ENCODE measurements at places on chromosomes 6 and 20.

GRCh38 chr20:41616228-41616627, 1.9 kb downstream of the CHD6 start:
- DNase-seq: no peak

GRCh38 chr20:58103517-58103904, 124.9 kb downstream of the ANKRD60 start:
- DNase-seq: no peak

- no peak for DNase-seq
These were observed 541.3 kb upstream of the MARCKS start for GRCh38 chr6:113315879-113316278.

DNA sequence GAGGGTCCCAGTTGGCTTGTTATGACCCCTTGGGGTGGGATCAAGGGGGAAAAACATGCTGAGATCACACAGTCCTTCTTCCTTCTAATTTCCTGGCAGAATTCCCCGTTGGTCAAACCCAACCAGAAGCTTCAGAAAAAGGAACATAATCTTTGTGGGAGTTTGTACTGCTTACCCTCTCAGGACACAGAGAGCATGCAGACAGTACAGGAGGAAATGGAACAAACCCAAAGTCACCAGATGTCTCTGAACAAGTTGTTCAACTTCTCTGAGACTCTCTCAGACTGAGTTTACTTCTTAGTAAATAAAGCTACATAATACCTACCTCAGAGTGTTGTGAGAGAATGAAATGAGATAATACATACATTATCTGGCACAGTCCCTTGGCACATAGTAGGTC, 181.1 kb upstream of the TSHZ2 start:
- no peak for DNase-seq

Data from activated CD4-positive, CD25-positive, alpha-beta regulatory T cell (primary cell).